ENCODE measurements at places on chromosomes 5 and 9. TPM values are rescaled to one million over a fixed set of nuclear protein-coding genes. Genes with fewer than 3 reads are reported as not detected.

Gene SMIM33
- total RNA-seq: not detected

Gene ROR2
- total RNA-seq: 2.5 TPM

Gene SPEF2
- total RNA-seq: 1.6 TPM

Gene ADAMTS13
- 0.92 TPM for total RNA-seq

Gene GABRA1
- total RNA-seq: not detected

Gene CERCAM
- total RNA-seq: 5.5 TPM

Gene CDX1
- not detected for total RNA-seq

Gene MYORG
- 5.4 TPM for total RNA-seq

Gene POLR1E
- total RNA-seq: 18.2 TPM

Gene GHR
- total RNA-seq: 2.4 TPM

Gene ADRB2
- 2.8 TPM for total RNA-seq

Gene TMEFF1
- not detected for total RNA-seq

Gene ANKRD18A
- total RNA-seq: 3.0 TPM

Gene PITX1
- total RNA-seq: 689 TPM

Gene CAMK4
- 1.6 TPM for total RNA-seq

Gene CTXN3
- 0.24 TPM for total RNA-seq

Gene FOXI1
- total RNA-seq: 0.16 TPM

Gene RLN1
- not detected for total RNA-seq

Gene LHX3
- total RNA-seq: 0.08 TPM

Gene WHRN
- 3.4 TPM for total RNA-seq

Gene ITK
- 0.40 TPM for total RNA-seq

Gene IFNA13
- total RNA-seq: not detected

Gene NKD2
- 1.1 TPM for total RNA-seq

Gene AK1
- 39.9 TPM for total RNA-seq

Gene FGFR4
- 2.7 TPM for total RNA-seq

All from esophagus mucosa (tissue), 1 donor.